ENCODE measurements at places on chromosomes 2 and 18.

- DNase-seq: peak; percentile 63
These were observed 36.5 kb downstream of the SEMA4F start for GRCh38 chr2:74690571-74690970.

DNA sequence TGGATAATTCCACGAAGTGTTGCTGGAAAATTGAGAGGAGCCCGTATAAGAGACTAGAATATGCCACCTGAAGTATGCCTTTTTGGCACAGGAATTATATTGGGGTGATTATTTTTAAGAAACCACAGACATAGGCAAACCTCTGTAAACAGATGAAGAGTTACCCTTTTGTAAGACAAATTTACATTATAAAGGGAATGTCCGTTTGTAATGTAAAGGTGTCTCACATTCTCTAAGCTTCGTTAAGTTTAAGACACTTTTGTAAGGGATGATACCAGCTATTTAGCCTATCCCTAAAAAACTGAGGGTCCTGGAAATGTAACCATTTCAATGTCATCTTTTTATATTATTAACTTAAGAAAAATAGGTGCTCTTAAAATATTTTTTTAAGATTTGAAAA, 432.8 kb upstream of the SYT4 start:
- no peak for DNase-seq

GRCh38 chr2:52861596-52861995, 906.0 kb upstream of the CHAC2 start:
- no peak for DNase-seq

GRCh38 chr2:204078003-204078698, 141.6 kb downstream of the ICOS start:
- no peak for DNase-seq

DNA sequence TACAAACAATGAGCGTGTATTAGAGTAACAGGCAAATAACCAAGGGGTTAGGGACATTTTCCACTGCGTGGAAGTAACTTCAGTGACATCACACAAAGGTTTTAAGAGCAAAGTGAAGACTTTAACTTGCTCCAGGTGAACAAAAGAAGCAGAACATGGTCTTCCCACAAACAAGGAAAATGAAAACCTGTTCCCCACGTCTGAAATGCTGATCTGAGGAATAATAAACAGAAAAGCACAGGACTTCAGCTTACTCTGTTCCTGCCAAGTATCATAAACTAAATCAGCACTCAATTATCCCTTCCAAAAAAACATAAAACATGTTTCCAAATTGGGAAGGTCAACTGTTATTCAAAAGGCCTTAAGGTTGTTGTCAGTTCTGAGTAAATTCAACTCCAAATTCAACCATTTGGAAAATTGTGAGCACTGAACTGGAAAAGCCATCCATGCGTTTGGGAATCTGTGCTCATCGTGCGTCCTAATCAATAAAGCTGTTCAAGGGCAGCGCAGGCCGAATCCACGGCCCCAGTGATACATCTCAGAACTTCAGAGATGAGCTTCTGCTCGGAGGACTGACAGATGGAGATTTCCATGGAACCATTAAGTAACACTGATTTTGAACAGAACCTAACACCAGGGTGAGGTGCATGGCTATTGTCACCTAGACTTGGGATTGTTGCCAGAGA, 7.7 kb upstream of the SNTG2 start:
- DNase-seq: no peak

- no peak for DNase-seq
These were observed 33.2 kb upstream of the CWC22 start for GRCh38 chr2:180040146-180040925.

Measured in NCI-H524 (cell line).